Fibroblast of skin of left biceps (primary cell): ENCODE measurements at places on chromosomes 11 and 22.
A peak's percentile ranks its signal among the peaks of the same experiment; 100 is the strongest.

GRCh38 chr11:85884581-85885021, 29.4 kb downstream of the CCDC83 start:
- DNase-seq, result no peak

- no peak for DNase-seq
These were observed 12.9 kb upstream of the CDKN1C start for GRCh38 chr11:2898366-2899079.

- peak; percentile 4 for DNase-seq
These were observed 27.9 kb upstream of the KRTAP5-7 start for GRCh38 chr11:71499125-71499524.

GRCh38 chr11:93775289-93775688, 8.8 kb upstream of the MED17 start:
- no peak for DNase-seq

GRCh38 chr11:17414992-17415391, 26.5 kb upstream of the KCNJ11 start:
- no peak for DNase-seq

DNA sequence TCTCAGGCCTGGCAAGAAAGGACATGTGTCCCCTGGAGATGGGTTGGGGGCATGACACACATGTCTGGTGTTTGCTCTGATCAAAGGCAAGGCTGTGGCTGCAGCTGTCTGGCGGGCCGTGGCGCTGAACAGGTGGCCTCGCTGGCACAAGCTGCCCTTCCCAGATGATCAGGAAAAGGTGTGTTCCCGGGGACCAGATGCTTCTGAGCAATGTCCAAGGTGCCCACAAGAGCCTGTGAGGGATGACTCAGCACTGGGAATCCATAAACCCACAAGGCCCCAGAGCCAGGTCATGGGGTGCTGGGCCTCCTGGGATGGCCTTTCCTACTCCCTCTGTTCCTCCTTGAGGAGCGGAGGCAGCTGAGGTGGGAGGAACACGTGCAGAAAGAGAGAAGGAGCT, 9.7 kb upstream of the LRP5 start:
- DNase-seq, result no peak

- no peak for DNase-seq
These were observed 111.5 kb downstream of the PKNOX2 start for GRCh38 chr11:125275905-125276618.

- DNase-seq, result no peak
These were observed 12.8 kb downstream of the DGCR2 start for GRCh38 chr22:19109198-19110063.

- peak; percentile 73 for DNase-seq
These were observed 44.1 kb downstream of the GNB1L start for GRCh38 chr22:19810381-19811201.

GRCh38 chr11:113082341-113082955, 121.2 kb downstream of the NCAM1 start:
- DNase-seq, result no peak

GRCh38 chr11:64647019-64647779, 56.2 kb downstream of the SLC22A12 start:
- DNase-seq, result no peak

DNA sequence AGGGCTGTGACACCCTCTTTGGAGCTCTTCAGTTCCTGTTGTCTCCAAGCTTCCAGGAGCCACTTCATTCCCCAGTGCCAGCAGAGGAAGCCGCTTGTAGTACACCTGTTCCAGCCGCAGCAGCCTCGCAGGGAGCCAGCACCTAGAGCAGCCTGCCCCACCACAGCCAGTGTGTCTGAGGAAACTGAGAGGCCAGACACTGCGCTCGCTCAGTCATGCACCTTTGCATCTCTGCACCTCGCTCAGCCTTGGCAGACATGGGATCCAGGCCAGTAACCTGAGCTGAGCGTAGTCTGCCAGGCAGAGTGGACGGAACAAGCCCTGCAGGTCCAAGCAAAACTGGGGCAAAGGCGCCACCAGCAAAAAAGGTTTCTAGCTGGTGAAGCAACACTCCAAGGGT, 1072.1 kb downstream of the JRKL start:
- no peak for DNase-seq

- DNase-seq, result no peak
These were observed 16.9 kb upstream of the TMPRSS6 start for GRCh38 chr22:37126383-37126782.
